Motor neuron (in vitro differentiated cells): ENCODE measurements at places on chromosomes 12 and 14. TPM values are rescaled to one million over a fixed set of nuclear protein-coding genes. Genes with fewer than 3 reads are reported as not detected.

Gene CFAP54
- 23.9 and 30.1 TPM in 2 replicates for total RNA-seq

GRCh38 chr12:3253682-3254275 is 176.6 kb downstream of the TSPAN9 start:
- no peak for ATAC-seq

Gene CD163
- 0.11 and 0.80 TPM in 2 replicates for total RNA-seq

- no peak for ATAC-seq
Measured at GRCh38 chr12:94698578-94698977, 48.2 kb upstream of the TMCC3 start.
